ENCODE measurements at places on chromosomes 11 and 22. TPM values are rescaled to one million over a fixed set of nuclear protein-coding genes. Genes with fewer than 3 reads are reported as not detected.

- H3K27me3 ChIP-seq, result no peaks in the 10 kb centered on the region
- H3K36me3 ChIP-seq, result peaks cover 7% of the 10 kb centered on the region
- no peak overlapping the region for H3K4me3 ChIP-seq
- DNase-seq, result no peak
Observed at GRCh38 chr11:72989727-72990126, 152.4 kb downstream of the FCHSD2 start.

DNA sequence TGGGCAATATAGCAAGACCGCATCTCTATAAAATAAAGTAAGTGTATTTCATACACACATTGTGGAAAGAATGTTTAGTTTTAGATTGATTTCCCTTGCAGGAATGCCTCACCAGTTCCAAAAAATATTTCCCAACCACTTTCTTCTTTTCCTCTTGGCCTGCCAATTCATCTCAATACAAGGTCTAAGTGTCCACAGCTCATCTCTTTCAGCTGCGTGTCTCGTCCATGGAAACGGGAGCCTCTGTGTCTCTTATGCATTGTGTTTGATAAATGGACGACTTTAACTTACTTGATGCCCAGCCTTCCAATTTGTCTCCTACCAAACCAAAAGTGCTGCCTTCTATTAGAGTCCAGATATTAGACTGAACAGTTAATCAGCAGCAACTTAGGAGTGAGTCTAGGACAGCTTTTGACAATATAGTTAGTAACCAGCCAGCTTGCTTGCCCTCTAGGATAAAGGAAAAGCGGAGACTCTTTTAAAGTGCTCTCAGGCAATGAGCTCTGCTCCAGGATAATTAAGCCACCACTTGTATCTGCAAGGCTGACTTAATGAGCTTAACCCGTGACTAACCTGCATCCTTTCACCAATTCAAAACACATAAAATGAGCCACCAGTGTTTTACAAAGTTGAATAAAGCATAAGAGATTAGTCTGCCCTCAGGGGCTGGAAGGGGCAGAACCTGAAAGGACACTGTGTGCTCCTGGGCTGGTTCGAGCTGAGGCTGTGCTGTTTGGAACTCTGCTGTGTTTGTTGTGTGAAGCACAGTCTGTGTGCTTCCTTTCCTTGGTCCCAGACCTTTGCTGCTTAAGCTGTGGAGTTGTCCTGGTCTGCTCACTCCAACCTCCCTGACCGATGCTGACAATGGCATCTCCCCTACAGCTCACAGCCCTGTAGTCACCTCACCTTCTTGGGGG lies 27.5 kb downstream of the FBXO7 start:
- no peak for DNase-seq
- H3K27ac ChIP-seq, result no peak overlapping the region
- no peaks in the 10 kb centered on the region for H3K4me1 ChIP-seq
- H3K27me3 ChIP-seq, result no peaks in the 10 kb centered on the region

Gene APOA4
- total RNA-seq, result not detected

Gene GGTLC2
- not detected for total RNA-seq

Gene TRIM48
- not detected for total RNA-seq

Data from left ventricle myocardium inferior (tissue), 1 donor.